ENCODE measurements at places on chromosomes 16 and 17.
A peak's percentile ranks its signal among the peaks of the same experiment; 100 is the strongest.

- no peak for DNase-seq
These were observed 27.6 kb downstream of the NMT1 start for GRCh38 chr17:45088741-45089140.

- no peak for DNase-seq
These were observed 958 bp downstream of the CBX8 start for GRCh38 chr17:79795795-79796443.

- DNase-seq: no peak
These were observed 143.3 kb downstream of the STX8 start for GRCh38 chr17:9432134-9432885.

- no peak for DNase-seq
These were observed 76.2 kb upstream of the DNAH17 start for GRCh38 chr17:78653382-78653781.

- DNase-seq: peak; percentile 82
These were observed 16.9 kb upstream of the GLIS2 start for GRCh38 chr16:4298761-4299522.

All from head of caudate nucleus (tissue), 42 donors.